Stimulated activated naive CD8-positive, alpha-beta T cell treated with anti-CD3 and anti-CD28 coated beads, Interleukin-15, Interleukin-2, amounts not matched to agents 100 U/mL and 50 U/mL, for 24 hours (primary cell): ENCODE measurements at places on chromosomes 7 and 10.
A peak's percentile ranks its signal among the peaks of the same experiment; 100 is the strongest.

DNA sequence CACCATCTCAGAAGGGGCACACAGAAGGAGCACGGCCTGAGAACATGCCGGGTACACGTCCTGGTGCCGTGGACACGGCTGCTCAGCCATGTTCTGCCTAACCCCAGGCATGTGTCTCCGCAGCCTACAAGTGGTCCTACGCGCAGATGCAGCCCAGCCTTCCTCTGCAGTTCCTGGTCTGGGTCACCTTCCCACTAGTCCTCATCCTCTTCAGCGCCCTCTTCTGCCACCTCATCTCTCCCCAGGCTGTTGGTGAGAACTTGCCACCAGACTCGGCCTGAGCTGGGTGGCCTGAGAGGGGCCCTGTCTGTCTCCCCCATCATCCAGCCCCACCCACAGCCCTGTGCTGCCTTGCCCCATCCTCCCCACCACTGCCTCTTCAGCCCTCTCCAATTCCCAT is 5.3 kb downstream of the CLCN1 start:
- no peak for DNase-seq

DNA sequence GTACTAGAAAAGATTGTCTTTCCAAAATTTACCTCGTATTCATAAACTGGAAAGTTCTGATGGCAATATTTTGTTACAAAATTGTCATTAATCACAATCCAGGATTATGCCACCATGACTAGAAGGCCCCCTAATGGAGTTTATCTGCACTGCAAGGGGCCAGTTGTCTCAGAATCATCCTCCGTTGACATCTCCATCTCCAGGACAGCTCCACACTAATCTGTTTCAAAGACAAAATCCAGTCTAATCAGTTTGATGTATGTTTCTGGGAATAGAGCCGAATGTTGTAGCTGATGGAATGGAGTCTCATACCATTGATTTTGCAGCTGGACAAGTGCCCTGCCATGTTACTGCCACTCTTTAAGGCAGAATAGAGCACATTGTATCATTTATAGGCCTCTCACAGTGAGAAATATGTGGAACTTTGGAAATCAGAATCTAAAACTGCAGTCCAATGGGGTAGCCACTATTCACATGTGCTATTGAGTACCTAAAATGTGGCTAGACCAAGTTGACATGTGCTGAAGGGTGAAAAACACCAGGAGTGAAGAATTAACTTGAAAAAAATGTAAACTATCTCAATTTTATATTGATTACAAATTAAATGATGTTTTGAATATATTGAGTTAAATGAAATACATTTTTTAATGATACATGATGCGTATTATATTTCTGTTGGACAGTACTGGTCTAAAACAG is 38.3 kb upstream of the TOMM7 start:
- DNase-seq = peak; percentile 44

DNA sequence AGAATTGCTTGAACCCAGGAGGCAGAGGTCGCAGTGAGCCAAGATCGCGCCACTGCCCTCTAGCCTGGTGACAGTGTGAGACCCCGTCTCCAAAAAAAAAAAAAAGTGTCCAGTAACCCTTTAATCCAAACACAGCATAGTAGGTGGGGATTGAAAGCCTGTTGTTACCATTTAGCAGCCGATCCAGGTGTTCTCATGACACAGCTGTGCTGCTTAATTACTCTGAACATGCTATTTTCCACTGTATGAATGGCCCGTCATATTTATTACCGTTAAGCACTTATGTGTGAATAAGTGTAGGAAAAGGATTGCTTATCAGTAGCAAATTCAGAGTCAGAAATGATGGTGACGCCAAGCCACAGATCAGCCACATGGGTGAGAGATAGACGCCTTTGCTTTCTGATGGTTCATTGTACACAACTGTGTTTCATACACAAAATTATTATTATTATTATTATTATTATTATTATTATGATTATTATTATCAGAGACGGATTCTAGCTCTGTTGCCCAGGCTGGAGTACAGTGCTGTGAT is 11.6 kb upstream of the ORAI2 start:
- DNase-seq = no peak

- DNase-seq = no peak
Measured at GRCh38 chr7:28008171-28008570, 172.4 kb downstream of the JAZF1 start.

DNA sequence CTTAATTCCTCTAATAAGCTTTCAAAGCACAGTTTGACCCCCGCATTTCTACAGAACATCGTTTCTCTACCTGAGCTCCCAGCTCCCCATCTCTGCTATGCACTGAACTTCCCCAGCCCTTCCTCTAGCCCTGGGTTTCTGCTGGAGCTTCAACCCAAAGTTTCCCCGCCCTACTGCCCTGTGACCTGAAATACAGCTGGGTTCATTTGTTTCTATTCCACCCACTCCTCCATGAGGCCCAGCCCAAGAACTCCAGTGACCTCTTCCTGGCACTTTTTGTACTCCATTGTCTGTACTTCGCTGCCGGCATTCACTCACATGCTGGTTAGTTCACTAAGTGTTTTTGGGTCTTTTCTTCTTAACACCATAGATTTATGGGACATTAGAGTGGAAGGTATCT is 35.8 kb downstream of the ADRB1 start:
- no peak for DNase-seq

- no peak for DNase-seq
Measured at GRCh38 chr10:72218325-72218724, 2.2 kb upstream of the ASCC1 start.

DNA sequence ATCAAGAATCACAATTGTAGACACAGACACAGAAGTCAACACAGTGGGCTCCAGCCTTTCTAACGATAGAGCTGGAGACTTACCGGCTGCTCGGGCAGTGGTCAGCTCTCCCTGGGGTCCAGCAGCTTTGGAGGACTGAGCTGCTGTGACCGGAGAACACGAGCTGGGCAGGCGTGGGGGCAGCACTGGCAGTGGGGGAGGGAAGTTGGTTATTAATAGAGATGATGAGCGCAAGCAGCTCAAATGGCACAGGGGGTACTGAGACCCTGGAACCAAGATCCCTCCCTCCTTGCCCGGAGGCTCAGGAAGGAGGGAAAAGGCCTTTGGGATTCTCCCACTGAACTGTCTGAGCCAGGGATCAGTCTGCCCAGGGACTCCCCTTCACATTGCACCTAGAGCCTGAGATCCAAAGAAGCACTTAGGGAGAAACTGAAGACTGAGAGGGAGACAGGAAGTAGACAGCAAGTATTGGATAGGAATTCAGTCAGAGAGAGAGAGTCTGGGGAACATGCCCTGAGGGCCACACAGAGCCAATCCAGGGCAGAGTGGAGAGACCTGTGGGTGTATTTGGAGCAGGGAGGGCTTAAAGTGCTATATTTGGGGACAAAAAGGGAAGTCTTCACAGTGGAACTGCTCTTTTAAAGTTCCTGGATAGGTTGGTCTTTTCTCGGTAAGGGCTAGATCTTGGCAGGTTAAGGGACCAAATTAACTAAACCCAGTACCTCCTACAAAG is at the start of gene MYOZ1:
Gene MYOZ1 (minus strand): TSS at position 147 of the 733 bp plus-strand sequence. CDS start 1,457 bp downstream, outside the sequence.
- DNase-seq = no peak

DNA sequence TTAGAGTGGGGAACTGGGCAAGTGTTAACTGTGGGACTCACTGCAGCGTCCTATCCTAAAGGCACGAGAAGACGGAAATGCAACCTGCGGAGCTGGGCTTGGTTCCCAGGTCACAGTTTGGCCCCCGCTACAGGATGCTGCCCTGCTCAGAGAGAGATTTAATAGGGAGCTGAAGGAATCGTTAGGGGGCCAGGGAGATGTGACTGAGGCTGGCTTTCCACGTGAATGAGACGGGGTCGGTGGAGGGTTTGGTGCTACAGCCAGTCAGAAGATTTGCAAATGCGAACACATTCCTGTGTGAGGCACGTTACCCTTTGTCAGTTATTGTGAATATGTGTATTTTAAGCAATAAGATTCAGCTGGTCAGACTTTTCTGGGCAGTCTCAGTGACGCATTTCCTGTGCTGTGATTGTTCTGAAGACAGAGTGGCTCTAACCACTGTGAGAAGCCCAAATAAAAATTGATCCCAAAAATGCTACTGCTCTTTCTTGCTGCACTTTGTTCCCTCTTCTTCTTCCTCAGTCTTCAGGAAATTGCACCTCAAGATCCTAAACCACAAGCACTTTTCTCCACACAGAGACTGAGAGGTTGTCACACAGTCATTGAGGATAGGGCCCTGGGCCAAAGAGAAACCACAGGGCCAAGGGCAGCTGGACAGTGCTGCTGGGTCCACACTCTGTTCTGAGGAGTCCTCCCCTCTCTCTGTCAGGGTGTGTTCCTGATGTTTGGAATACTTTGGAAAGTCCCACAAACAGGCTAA is 21.2 kb downstream of the CYP17A1 start:
- no peak for DNase-seq

- no peak for DNase-seq
Measured at GRCh38 chr7:128865996-128866877, 3.6 kb downstream of the ATP6V1F start.

- DNase-seq = no peak
Measured at GRCh38 chr7:141001546-141001945, 13.2 kb downstream of the MRPS33 start.

- DNase-seq = no peak
Measured at GRCh38 chr7:18515067-18515466, 19.5 kb downstream of the HDAC9 start.

DNA sequence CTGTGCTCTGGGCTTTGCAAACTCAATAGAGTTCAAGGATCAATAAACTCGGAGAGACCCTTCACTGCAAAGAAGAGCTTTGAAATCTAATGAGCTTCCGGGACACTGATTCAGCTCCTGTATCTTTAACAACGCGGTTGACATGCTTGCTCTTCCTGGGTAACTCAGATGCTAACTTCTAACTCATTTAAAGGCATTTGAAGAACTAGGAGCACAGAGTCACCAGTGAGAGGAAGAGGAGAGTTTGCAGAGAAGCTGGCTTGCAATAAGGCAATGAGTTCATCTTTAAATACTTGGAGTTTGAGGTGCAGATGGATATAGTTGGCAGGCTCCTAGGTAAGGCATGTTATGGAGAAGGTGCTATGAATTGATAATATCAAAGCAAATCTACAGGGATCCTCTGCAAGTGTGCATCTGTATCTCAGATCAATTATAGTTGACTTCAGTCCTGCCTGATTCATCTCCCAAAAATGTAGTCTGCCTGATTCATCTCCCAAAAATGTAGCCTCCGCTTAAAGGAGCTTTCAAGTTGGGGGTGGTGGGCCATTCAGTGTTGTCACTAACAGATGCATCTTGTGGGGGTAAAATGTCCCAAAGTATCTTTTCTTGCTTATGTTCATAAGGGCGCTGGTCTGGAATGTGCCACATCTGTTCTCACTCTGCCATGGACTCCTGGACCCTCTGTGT is 182.5 kb upstream of the PRSS58 start:
- DNase-seq = no peak
